ENCODE measurements at places on chromosomes 5 and 9.

DNA sequence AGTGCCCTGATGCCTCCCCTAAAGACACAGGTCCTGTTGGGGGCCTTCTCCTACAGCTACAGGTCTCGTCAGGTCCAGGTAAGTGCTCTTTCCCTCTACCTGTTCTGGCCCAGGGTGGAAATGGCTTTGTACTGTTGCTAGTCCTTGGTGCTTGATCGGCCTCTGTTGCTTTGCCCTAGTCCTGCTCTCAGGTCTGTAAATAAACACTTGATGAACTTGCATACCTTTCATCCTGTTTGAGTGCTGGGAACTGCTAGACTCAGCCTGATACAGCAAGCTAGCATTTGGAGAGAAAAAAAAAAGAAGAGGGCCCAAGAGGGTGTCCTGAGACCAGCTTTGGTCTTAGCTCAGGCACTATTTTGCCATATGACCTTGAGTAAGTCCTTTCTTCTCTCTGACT lies 21.8 kb upstream of the ZNF618 start:
- DNase-seq = no peak

GRCh38 chr9:107614765-107615164 lies 125.2 kb upstream of the KLF4 start:
- DNase-seq = no peak

DNA sequence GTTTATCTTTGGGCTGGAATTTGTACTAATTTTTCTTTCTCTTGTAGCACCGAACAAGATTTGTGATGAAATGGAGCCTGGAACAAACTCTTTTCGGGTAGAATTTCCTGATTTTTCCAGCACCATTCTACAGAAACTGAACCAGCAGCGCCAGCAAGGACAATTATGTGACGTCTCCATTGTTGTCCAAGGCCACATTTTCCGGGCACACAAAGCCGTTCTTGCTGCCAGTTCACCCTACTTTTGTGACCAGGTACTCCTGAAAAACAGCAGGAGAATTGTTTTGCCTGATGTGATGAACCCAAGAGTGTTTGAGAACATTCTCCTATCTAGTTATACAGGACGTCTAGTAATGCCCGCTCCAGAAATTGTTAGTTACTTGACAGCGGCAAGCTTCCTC lies 27.6 kb downstream of the ZBTB43 start:
- no peak for DNase-seq

DNA sequence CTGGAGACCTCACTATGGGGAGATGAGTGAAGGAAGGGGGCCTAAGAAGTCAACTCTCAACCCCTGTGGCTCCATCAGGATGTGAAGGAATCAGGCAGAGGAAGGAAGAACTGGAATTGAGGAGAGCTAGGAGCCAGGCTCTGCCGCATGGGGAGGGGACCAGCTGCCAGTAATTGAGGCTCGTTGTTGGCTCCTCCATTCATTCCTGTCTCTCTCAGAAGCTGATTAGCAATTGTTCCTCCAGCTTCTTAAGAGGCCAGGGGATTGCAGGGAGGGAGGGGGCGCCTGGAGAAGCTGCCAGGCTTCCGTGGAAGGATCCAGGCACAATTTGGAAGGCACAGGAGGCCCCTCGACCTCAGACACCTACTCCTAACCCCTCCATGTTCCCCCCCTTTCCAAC lies 20.5 kb upstream of the TTLL11 start:
- DNase-seq = no peak

GRCh38 chr9:94948567-94949235 lies 222.2 kb downstream of the AOPEP start:
- DNase-seq = no peak

DNA sequence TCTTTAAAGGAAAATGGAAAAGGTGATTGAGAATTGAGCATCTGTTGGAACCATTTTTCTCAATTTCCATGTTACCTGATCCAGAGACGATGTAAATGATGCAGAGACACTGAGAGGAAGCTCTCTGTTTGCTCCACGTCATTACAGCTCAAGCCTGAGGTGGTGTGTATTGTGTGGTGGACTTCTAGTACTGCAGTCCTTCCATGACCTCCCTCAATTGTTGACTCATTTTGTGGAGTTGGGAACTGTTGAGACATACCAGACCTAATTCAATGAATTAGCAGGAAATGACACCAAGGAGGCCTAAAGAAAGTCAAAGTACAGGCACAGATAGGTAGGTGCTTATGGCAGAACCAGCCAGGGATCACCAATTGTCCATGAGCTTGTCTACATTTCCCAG lies 15.6 kb upstream of the LVRN start:
- no peak for DNase-seq

GRCh38 chr5:53473633-53474032 lies 6.8 kb upstream of the FST start:
- DNase-seq = no peak

- peak; percentile 96 for DNase-seq
These were observed 191.6 kb upstream of the MSX2 start for GRCh38 chr5:174532455-174533453.

GRCh38 chr5:76787237-76787636 lies 31.6 kb upstream of the F2RL1 start:
- DNase-seq = peak; percentile 89

DNA sequence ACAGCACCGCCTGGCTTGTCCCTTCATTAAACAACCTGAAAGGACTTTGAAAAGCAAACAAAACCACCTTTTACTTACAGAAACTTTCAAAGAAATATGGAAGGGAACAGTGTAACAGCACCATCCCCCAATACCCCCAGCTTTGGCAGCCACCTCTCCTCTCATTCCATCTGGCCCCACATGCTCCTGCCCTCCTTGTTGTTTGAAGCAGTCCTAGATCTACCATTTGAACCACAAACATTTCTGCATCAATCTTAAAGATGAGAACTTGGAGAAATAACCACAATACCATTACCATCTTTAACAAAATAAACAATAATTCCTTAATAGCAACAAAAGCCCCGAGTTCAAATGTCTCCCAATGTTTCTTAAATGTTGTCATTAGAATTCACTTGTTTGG lies 17.8 kb upstream of the COL15A1 start:
- DNase-seq = no peak

- DNase-seq = no peak
These were observed 9.9 kb upstream of the SLC2A6 start for GRCh38 chr9:133488686-133489252.

DNA sequence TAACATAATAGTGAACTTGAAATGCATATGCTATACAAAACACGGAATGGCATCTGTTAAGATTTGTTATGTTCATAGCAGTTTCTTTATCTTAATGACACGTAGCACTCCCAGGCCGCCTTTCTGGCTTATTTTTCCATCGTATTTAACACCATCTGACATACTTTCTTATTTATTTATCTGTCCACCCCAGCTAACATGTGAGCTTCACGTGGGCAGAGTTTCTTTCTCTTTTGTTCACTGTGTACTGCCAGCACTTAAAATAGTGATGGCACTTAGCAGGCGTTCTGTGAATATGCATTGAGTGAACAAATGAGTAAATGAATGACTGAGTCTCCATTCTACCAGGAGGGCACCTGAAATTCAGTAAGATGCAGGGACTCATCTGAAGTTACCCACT lies 29.4 kb upstream of the SYNPO start:
- DNase-seq = no peak

DNA sequence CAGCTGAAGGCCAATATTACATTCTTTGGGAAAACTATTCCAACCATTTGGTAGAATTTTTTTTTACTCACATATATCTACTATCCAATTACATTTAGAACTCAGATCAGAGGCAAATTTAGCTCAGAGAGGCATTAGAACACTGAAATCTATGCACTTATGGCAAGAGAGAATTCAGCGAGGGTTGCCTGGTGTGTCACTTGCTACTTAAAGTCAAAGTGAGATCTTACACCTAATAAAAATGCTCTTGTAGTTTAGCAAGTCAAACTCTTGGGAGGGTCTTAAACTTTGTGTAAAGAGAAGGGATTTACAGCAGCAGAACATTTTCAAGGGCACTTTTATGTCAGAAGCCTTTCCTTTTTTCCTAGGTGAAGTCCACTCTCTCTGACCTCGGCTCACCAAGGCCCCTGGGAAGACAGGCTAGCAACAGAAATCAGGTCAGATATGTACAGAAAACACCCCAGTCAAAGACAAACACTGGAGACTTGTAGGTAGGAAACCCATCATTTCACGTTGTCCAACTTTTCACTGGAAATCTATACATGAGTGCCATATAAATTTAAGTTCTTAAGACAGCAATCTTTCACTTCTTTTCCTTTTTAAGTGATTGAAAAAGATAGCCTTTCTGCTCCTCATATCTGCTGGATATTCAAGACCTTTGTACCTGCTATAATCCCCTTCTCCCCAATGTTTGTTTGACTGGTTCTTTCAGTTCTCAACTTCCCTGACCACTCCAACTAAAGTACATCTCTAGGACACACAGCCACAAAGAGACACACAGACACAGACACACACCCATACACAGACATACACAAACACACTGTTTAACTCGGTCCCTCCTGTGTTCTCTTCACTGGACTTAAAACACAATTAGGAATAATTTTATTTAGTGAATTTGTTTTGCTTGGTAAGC lies 635.8 kb downstream of the PDE4D start:
- DNase-seq = no peak

GRCh38 chr9:7984692-7985091 lies 185.1 kb upstream of the DMAC1 start:
- DNase-seq = no peak

- peak; percentile 89 for DNase-seq
These were observed 130.1 kb downstream of the RPS23 start for GRCh38 chr5:82147860-82148573.

All from adipocyte (in vitro differentiated cells).